ENCODE measurements at places on chromosomes 6 and 20. TPM values are rescaled to one million over a fixed set of nuclear protein-coding genes. Genes with fewer than 3 reads are reported as not detected.

NFYA gene
- total RNA-seq, result 11.6 TPM

KCNQ5 gene
- total RNA-seq, result 24.1 TPM

RAET1L gene
- total RNA-seq, result not detected

MUC22 gene
- not detected for total RNA-seq

ZC3H12D gene
- total RNA-seq, result 0.13 TPM
